SIG-M5 (cell line): ENCODE measurements at places on chromosomes 11 and 22.

- no peak for DNase-seq
Measured at GRCh38 chr11:115769891-115770290, 265.7 kb upstream of the CADM1 start.

DNA sequence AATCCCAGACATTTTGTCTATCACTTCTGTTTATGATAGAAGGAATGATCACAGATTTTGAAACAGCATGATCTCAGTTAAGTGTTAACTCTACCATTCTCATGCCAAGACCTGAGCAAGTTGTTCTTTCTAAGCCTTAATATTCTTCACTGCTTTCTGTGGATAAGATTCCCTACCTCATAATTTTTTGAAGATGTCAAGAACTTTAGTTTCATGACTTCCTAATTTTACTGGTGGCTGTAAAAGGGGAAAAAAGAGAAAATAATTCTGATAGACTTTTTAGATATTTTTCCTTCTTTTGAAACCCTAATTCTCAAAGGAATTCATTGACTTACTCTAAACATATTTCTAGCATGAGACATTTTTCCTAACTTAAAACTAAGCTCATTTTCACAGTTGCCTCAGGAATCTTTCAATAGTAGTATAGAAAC is 520.0 kb upstream of the LUZP2 start:
- no peak for DNase-seq

- DNase-seq = no peak
Measured at GRCh38 chr22:47533961-47534803, 771.7 kb downstream of the TBC1D22A start.

GRCh38 chr11:3879216-3879966 is 23.9 kb downstream of the STIM1 start:
- DNase-seq = no peak

GRCh38 chr22:44286646-44287045 is 26.1 kb downstream of the SHISAL1 start:
- no peak for DNase-seq

- DNase-seq = no peak
Measured at GRCh38 chr22:44408829-44409192, 89.2 kb downstream of the RTL6 start.
